ENCODE measurements at places on chromosomes 16 and 17. TPM values are rescaled to one million over a fixed set of nuclear protein-coding genes. Genes with fewer than 3 reads are reported as not detected.

SYCE1L gene
- total RNA-seq = 2.5 TPM

SLC16A5 gene
- 50.9 TPM for total RNA-seq

ITGAL gene
- total RNA-seq = not detected

PARD6A gene
- 1.2 TPM for total RNA-seq

ABCC6 gene
- total RNA-seq = 0.36 TPM

CFAP97D1 gene
- 0.10 TPM for total RNA-seq

KCNH6 gene
- 18.6 TPM for total RNA-seq

FNDC8 gene
- not detected for total RNA-seq

CACNB1 gene
- 10.2 TPM for total RNA-seq

ACSM5 gene
- total RNA-seq = not detected

XYLT1 gene
- total RNA-seq = 11.1 TPM

HOXB8 gene
- total RNA-seq = 0.15 TPM

RAB11FIP4 gene
- total RNA-seq = 0.92 TPM

CACNG1 gene
- not detected for total RNA-seq

CASKIN2 gene
- 47.8 TPM for total RNA-seq

LPO gene
- total RNA-seq = 0.31 TPM

HSPB9 gene
- not detected for total RNA-seq

GNGT2 gene
- 2.1 TPM for total RNA-seq

CLDN6 gene
- 33.0 TPM for total RNA-seq

OR1A1 gene
- total RNA-seq = not detected

KATNB1 gene
- 29.2 TPM for total RNA-seq

PRR14 gene
- 45.3 TPM for total RNA-seq

CCL16 gene
- not detected for total RNA-seq

GOT2 gene
- total RNA-seq = 105 TPM

AKAP10 gene
- total RNA-seq = 26.9 TPM

WNT9B gene
- 0.26 TPM for total RNA-seq

ITGB3 gene
- total RNA-seq = not detected

DLX3 gene
- total RNA-seq = 0.13 TPM

CDH1 gene
- 3.1 TPM for total RNA-seq

CD300E gene
- total RNA-seq = not detected

C16orf92 gene
- not detected for total RNA-seq

AANAT gene
- not detected for total RNA-seq

OR3A3 gene
- total RNA-seq = not detected

SLC6A4 gene
- total RNA-seq = 1.0 TPM

KRTAP9-8 gene
- not detected for total RNA-seq

SLC5A10 gene
- total RNA-seq = 0.08 TPM

CCL1 gene
- not detected for total RNA-seq

WWOX gene
- 18.6 TPM for total RNA-seq

NPW gene
- 0.82 TPM for total RNA-seq

KDM6B gene
- total RNA-seq = 47.4 TPM

SEPTIN12 gene
- 11.5 TPM for total RNA-seq

STX1B gene
- total RNA-seq = 5.5 TPM

GPR179 gene
- 0.97 TPM for total RNA-seq

KRT24 gene
- total RNA-seq = not detected

GNG13 gene
- not detected for total RNA-seq

UNC45B gene
- 1.9 TPM for total RNA-seq

KRTAP4-6 gene
- not detected for total RNA-seq

CDRT15L2 gene
- total RNA-seq = not detected

TBX2 gene
- 0.23 TPM for total RNA-seq

KRT25 gene
- not detected for total RNA-seq

PHKG2 gene
- 27.5 TPM for total RNA-seq

SLC25A11 gene
- 47.5 TPM for total RNA-seq

KIF2B gene
- total RNA-seq = not detected

DRC7 gene
- total RNA-seq = 1.8 TPM

COA3 gene
- 60.3 TPM for total RNA-seq

Measured in endothelial cell (in vitro differentiated cells).